ENCODE measurements at places on chromosomes 11 and 22.

DNA sequence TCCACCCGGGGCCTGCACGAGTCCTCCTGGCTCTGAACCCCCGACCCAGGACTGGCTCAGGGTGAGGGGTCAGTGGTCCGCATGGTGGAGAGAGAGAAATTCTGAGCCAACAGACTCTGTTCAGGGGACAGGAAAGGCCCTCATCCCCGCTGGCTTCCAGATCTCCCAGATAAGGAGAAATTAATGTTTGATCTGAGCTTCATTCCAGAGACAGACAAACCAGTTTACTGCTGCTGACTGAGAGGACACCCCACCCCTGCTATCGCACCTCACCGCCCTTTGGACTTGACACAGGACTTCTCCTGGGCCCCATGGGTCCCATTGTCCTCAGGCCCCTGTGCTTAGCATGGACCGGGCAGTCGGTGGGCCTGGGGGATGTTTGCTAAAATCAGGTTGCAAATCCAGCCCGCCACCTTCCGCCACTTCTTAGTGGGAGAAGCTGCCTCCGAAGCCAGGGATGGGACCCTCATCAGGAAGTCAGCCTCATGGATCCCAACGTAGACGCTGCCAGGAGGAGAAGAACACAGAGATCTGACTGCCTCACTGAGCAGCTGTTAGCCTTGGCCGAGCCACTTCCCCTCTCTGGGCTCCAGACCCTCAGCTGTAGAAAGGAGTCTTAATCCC lies 11.2 kb upstream of the UPK3A start:
- no peak for DNase-seq

GRCh38 chr11:47573321-47573720 lies 5.4 kb downstream of the KBTBD4 start:
- no peak for DNase-seq

- DNase-seq, result no peak
Measured at GRCh38 chr22:27730641-27731433, 70.7 kb downstream of the MN1 start.

GRCh38 chr11:19347911-19348310 lies 107.2 kb upstream of the E2F8 start:
- no peak for DNase-seq

GRCh38 chr22:41106122-41106968 lies 14.0 kb downstream of the EP300 start:
- no peak for DNase-seq

GRCh38 chr11:122424636-122425035 lies 230.9 kb upstream of the UBASH3B start:
- no peak for DNase-seq

GRCh38 chr11:69828971-69829344 lies 9.7 kb upstream of the FGF3 start:
- no peak for DNase-seq

- no peak for DNase-seq
Measured at GRCh38 chr11:120344302-120345004, 8.2 kb downstream of the ARHGEF12 start.

GRCh38 chr22:37999640-38000272 lies 15.4 kb upstream of the SOX10 start:
- peak; percentile 57 for DNase-seq

DNA sequence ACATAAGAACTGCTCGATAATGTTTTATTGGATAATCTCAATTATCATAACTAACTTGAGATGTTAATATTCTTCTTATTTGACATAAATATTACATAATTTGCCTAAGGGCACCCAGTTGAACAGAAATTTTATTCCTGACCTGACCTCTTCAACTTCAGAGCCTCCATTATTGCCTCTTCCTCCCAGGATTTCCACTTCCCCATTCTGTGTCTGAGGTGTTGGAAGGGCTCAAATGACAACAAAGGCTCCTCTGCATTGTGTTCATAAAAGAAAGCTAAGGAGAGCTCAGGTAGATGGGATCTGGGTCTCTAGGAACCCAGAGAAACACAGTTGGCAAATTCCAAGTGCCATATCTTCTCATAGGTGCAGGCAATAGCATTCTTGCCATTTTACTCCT lies 61.2 kb upstream of the ARHGAP20 start:
- DNase-seq, result no peak

GRCh38 chr11:19832086-19832750 lies 119.6 kb downstream of the NAV2 start:
- DNase-seq, result no peak

- no peak for DNase-seq
Measured at GRCh38 chr22:27389727-27390075, 411.9 kb downstream of the MN1 start.

- no peak for DNase-seq
Measured at GRCh38 chr11:100563541-100564280, 123.4 kb upstream of the ARHGAP42 start.

DNA sequence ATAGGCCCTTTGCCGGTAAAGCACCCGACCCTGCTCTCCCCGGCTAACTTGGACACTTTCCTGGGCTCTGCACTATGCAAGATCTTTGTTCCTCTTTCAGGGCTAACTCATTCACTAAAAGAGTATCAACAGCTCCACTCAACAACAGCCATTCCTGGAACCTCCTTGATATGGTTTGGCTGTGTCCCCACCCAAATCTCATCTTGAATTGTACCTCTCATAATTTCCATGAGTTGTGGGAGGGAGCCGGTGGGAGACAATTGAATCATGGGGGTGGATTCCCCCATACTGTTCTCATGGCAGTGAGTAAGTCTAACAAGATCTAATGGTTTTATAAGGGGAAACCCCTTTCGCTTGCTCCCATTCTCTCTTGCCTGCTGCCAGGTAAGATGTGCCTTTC lies 330.0 kb downstream of the TENM4 start:
- no peak for DNase-seq

GRCh38 chr22:42069801-42070516 lies 653 bp downstream of the NAGA start:
- DNase-seq, result peak; percentile 16

DNA sequence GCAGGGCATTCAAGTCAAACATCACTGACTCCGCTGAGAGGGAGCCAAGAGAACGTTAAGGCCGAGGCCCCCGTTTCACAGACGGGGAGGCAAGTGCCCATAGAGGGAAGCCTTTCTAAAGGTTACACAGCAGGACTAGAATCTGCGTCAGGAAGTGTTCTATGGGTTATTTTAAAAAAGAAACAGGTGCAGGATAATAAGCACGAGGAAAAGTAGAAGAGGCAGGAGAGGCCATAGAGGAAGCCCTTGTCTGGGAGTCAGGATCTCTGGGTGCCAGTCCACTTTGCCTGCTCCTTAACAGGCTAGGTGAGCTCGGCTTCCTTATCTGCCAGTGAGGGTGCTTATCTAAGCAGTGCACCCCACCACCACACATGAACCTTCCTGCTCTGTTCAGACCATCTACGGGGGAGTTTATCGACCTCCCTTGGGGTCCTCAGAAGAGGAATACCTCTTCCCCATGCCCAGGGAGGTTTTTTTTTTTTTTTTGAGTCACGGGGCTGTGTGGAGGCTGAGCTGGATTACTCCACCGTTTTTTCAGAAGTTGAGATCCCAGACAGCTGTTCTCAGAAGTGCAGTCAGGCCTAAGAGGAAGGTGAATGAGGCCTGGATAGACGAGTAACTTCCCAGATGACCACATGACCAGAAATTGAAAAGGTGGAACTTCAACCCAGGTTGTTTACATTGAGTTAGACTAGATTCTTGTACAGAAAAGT lies 1.2 kb upstream of the FCHSD2 start:
- no peak for DNase-seq

GRCh38 chr11:134858783-134859480 lies 446.9 kb upstream of the B3GAT1 start:
- no peak for DNase-seq

DNA sequence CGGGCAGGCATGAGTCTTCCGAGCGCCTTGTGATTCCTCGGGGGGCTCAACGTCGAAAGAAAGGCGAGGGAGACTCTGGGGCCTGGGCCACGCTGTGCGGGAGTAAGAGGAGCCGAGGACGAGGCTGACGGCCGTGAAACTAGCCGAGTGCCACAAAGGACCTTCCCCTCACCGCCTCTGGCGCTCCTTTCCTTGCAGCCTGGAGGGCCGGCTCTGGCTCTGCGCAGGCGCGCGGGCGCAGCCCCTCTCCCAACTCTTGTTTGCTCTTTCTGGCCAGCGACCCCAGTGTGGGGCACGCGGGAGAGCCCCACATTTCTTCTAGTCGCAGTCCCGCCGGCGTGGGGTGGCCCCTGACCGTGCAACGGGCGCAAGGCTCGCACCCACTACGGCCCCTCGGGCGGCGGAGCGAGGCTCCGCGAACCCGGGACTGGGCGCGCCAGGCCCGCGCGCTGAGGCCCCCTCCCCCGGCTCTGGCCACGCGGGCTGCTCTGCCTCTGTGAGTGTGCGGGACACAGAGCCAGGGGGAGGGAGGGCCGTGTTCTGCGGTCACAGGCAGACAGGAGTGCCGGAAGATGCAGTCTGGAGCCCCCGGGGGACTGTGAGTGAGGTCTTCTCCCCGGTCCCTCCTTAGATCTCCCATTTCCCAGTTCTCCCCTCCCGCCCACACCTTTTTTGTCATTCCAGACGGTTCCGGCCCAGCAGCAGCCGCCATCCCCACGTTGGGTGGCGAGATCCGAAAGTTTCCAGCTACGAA lies 1.0 kb upstream of the TOB2 start:
- peak; percentile 57 for DNase-seq

GRCh38 chr11:84865791-84866535 lies 761.2 kb downstream of the DLG2 start:
- DNase-seq, result no peak

DNA sequence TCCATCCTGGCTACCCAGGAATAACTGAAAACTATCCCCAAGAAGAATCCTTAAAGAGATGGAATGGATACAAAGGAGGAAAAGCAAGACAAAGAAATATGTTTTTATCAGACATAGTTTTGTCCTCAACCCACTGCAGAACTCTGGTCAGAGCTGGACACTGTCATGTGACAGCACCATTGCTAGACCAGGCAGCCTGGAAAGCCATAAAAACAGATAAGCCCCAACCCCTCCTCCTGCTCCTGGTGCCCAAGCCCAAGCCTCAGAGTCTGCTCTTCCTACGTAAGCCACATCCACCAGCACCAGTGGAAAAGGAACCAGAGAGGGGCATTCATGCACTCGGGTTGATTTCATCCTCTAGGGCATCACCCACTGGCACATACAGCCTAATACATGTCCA lies 116.9 kb downstream of the TRIM29 start:
- DNase-seq, result no peak

Data from HEK293T (cell line).